ENCODE measurements at places on chromosomes 7 and 10.

GRCh38 chr7:30451539-30452279, 26.9 kb downstream of the NOD1 start:
- no peak for DNase-seq

DNA sequence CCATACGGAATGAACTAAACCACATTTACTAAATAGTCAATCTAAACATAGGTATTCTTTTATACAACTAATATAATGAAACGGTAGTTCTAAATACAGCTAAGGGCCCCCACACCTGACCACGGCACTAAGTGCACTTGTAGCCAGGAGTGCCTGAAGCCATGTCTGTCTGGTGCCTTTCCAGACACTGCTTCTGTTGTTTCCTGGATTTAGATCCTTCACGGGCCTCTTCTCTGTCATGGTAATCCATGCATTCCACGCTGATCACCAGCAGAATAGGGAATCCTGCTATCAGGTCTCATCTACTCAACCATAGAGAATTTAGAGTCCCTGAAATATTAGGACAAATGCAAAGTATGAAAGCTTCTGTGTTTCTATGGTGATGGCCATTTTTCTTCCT, 37.8 kb downstream of the OSBPL3 start:
- DNase-seq, result no peak

DNA sequence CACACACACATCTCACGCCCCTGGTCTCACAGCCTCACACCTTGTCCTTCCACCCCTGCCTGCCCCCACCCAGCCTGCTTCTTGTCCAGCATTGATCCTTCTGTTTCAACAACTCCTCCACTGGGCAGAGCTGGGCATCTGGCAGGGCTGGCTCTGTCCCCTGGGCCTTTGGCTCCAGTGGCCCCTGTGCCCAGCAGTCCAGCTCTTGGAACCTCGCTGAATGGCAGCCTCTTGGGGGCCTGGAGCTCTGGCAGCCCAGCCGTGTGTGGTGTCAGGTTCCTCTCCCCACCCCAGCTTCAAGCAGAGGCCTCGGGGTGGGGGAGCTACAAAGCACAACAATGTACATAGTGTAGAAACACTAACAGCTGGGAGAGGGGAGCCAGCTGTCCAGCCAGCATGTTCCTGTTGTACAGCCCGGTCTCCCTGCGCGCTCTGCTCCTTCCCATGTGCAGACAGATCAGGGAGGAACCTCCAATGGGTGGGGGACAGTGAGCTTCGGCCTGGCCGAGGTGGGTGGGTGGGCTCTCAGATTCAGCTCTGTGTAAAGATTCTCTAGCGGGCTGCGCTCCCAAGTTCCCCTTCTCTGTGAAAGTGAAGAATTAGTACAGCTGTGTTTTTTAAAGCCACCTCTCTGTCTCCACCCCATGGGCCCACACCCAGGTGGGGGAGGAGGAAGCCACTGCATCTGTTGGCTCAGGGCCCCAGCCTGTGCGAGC, 19.4 kb downstream of the ZMIZ2 start:
- DNase-seq, result peak; percentile 15

GRCh38 chr7:74542558-74543117, 88.9 kb downstream of the GTF2IRD1 start:
- peak; percentile 94 for DNase-seq

DNA sequence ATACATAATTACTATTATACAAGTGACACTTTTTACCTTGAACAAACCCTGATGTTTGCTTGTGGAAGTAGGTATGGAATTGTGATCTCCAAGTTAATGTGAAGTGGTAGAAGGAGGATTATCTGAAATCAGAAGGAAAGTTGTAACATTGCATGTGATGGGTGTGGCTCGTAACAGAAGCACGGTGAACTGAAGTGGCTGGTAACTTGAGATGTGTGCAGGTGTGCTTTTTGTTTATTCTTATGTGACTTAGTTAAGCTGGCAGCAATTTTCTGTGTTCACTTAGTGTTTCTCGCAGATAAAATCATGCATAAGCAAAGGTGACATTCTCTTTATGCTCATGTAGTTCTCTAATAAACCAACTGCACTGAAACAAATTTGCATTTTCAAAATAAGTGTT, 82.3 kb downstream of the ZEB1 start:
- DNase-seq, result peak; percentile 91

- DNase-seq, result no peak
These were observed 28.8 kb downstream of the CNOT4 start for GRCh38 chr7:135480966-135481597.

DNA sequence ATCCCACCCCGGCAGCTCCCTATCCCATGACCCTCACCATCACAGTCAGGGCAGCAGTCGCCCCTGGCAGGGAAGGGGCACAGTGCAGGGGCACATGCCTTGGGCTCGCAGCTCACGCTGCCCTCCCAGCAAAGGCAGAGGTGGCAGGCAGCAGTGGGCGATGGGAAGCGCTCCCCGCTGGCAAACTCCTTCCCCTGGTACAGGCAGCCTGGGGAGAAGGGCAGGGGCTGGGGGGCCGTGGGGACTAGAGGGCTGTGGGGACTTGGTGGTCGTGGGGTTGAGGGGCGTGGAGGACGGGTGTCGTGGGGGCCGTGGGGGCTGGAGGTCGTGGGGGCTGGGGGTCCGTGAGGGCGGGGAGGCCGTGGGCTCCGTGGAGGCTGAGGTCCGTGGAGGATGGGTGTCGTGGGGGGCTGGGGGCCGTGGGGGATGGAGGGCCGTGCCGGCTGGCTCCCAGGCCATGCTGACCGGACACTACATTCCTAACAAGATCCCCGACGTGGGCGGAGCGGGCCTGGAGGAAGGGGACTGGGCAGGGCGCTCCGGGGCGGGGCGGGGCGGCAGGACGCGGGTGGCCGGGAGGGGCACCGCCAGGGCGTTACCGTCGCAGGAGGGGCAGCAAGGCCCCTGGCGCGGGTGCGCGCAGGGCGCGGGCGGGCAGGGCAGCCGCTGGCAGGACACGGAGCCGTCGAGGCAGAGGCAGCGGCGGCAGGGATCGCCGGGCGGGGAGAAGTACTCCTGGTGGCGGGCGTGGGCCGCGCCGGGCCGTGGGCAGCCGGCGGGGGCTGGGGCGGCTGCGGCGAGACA, 20.0 kb downstream of the KCP start:
- no peak for DNase-seq

DNA sequence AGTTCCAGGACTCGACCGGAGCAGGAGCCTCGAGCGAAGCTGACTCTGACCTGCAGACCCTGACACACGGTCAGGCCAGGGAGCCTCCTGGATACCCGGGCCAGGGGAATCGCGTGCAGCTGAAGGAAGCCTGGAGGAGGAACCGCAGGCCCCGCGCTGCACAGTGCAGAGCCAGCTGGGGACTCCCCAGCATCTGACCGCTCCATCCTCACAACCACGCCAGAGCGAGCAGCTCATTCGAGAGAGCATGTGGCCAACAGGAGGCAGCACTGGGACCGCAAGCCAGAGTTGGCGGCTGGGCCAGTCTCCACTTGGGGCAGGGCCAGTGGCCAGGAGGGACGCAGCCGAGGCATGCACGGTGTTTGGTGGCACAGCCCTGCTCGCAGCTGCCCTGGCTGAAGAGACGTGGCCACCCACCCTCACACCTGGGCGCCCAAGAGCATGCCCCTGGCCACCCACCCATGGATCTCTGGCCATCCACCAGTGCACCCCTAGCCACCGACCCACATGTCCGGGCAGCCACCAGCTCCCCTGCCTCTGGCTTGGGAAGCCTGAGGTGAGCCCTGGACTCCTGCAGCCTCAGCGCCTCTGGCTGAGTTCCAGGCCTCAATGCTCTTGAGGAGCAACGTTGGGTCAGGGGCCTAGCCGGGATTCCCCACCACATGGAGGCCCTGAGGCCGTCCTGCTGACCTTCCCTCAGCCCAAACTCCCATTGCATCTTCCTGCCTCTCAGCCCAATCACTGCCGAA, 213.9 kb downstream of the ELFN1 start:
- DNase-seq, result no peak

DNA sequence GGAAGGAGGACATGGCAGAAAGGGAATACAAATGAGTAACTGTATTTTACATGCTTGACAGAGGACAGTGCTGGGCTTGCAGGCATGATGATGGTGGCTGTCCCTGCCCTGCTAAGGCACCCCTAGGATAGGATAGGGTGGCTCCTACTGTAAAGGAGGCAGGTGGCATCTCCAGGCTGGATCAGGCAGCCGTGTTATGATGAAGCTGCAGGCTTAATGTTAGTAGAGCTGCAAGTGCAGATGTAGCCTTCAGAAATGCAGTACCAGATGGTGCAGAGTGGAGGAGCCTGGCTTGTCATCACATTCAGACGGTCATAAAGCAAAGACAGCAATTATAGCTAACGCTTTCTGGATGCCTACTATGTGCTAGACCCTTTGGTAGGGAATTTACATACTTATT, 287.9 kb upstream of the PODXL start:
- no peak for DNase-seq

GRCh38 chr7:116779931-116780330, 82.5 kb upstream of the CAPZA2 start:
- no peak for DNase-seq

DNA sequence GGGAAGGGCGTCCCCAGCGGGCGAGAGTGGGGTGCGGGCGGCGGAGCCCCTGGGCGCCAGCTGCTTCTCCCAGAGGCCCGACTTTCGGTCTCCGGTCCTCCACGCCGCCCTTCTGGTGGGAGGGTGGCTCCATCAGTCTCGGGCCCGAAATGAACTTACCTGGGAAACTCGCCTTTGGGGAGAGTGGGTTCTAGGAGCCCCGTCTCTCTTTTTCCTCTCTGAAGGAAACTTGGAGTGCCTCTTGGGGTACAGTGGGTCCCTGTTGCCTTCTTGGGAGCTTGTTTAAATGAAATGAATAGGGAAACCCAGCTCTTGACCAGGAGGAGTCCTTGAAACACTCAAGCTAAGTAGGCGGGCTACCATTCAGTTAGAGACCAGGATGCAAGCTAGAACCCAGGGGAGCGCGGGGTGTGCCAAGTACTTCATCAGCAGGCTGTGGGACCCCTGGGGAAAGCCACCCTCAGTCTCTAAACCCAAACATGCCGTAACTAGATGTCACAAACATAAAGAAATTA, 1.3 kb downstream of the SLC26A4 start:
- peak; percentile 26 for DNase-seq

- DNase-seq, result no peak
These were observed 227.2 kb upstream of the KLF14 start for GRCh38 chr7:130961128-130961601.

DNA sequence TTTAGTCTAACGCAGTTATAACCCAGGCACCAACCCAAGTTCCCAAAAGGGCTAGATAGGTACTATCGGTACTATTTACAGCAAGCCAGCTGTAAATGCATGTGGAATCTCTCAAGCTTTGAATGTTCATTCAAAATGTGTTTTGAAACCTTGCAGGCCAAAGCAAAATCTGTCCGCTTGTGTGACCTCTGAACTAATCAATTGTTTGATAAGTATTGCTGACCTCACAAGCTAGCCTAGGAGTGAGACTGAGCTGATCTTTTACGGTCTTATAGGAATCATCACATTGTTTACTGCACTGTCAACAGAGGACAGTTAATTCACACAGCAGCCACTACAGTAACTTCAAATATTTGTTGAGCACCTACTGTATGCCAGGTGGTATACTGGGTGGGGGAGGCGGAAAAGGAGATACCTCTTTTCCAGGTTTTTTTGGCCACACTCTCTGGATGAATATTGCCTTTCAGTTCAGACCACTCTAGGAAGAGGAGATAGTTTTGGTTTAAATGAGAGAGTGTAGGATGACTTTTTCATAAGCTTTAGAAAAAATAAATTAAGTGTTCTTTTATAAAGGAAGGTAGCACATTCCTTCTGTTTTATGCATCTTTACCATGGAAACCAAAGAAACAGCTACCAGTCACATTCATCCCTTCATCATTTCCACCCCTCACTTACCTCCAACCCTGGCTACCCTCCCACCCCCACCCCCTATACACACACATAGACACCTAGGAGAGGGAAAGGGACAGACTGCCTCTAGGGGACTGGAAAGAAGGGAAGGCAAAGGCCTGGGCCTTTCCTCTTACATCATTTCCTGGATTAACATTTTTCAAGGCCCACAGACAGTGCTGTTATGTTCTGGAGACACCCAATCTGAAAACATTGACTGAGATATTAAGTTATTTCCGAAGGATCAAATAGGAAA, 2.4 kb downstream of the PAPSS2 start:
- no peak for DNase-seq

- no peak for DNase-seq
These were observed 1.1 kb downstream of the ARHGAP12 start for GRCh38 chr10:31927565-31927883.
